ENCODE measurements at places on chromosomes 4 and X.

- DNase-seq = no peak
These were observed 920.1 kb upstream of the TENM3 start for GRCh38 chr4:181323061-181323460.

DNA sequence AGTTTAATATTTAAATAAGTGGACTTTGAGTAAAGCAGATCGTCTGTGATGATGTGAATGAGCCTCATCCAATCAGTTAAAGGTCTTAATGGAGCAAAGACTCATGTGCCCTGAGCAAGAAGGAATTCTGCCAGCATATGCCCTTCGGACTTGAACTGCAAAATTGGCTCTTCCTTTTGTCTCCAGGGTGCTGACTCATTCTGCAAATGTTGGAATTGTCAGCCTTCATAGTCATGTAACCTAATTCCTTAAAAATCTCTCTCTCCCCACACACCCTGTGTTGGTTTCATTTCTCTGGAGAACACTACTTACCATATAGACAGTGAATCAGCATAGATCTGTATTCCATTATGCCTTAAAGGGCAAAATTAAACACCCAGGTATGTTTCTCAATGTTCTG lies 609.8 kb upstream of the GALNTL6 start:
- DNase-seq = no peak

DNA sequence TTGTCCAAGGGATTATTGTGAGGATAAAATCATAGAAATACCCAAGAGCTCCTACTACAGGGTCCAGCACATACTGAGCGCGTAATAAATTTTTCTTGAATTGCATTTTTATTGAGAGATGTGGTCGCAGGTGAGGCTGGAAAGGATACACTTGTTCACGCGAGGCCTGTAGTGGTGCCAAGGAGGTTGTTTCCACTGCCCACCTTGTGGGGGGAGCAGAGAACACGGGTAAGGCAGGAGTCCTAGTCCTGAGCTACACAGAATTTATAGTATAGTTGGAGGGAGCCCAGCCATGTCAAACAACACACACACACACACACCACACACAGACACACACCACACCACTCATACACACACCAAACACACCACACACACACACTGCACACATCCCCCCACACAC lies 31.8 kb upstream of the CYP4V2 start:
- no peak for DNase-seq

GRCh38 chrX:11665168-11666111 lies at the start of gene ARHGAP6:
ARHGAP6 (minus strand) TSS chrX:11665920; CDS start chrX:11664828, 1,092 bp downstream.
- no peak for DNase-seq

DNA sequence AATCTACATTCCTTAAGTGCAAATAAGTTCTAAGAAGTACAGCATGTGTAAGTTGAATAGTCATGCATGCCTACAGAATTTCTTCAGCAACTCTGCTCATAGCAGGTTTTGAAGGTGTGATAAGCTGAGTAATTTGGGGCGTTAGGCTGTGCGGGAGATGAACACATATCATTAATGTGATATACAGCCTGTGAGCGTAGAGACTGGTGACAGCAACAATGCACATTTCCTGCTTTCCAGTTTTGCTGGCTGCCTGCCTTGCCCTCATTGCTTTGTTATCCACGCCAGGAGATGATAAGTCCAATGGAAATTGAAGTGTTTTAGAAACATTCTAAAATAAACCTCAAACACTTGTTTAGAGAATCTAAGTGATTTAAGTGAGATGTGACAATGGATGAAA lies 1709.4 kb downstream of the ARAP2 start:
- no peak for DNase-seq

- no peak for DNase-seq
These were observed 203.1 kb downstream of the FBXO8 start for GRCh38 chr4:174080361-174080760.

- DNase-seq = no peak
These were observed 132.7 kb downstream of the ARHGAP24 start for GRCh38 chr4:85607624-85608023.

DNA sequence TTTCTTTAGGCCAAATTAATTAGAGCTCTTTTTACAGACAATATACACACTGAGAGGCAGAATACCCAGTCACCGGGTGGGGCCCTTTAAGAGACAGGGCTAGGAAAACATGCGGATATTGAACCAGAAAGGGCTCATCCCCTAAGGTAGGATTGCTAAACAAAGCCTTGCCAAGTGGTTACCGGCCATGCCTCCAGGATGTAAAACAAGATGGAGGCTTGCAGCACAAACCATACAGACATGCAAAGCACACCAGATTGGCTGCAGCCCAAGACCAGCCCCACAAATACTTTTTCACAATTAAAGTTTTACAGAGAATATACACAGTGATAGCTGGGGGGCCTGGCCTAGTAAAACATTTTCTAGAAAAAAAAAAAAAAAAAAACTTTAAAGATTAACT lies 210.0 kb downstream of the KLHL4 start:
- DNase-seq = no peak

DNA sequence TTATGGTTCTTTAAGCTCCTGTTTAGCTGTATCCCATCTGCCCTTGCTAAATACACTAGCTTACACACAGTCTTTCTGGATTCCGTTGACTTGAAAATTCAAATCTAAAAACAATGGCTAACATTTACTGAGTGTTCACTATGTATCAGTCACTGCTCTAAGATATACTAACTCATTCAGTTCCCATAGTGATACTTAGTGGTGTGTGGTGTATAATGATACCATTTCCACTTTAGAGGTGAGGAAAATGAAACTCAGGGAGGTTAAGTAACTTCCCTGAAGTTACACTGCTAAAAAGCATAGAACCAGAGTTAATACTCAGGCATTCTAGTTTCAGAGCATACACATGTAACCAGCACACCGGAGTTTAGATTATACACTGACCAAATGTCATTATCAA lies 762.0 kb downstream of the GRID2 start:
- no peak for DNase-seq

- DNase-seq = no peak
These were observed 869 bp downstream of the TMEM184C start for GRCh38 chr4:147617841-147618691.

DNA sequence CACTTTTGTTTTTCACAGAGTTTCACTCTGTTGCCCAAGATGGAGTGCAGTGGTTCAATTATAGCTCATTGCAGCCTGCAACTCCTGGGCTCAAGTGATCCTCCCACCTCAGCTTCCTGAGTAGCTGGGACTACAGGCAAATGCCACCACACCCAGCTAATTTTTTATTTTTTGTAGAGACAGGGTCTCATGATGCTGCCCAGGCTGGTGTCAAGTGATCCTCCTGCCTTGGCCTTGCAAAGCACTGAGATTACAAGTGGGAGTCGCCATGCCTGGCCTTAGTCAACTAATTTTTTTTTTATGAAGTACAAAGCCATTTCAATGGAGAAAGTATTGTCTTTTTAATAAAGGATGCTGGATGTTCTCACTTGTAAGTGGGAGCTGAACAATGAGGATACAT lies 51.3 kb upstream of the UXT start:
- no peak for DNase-seq

GRCh38 chrX:69618803-69619202 lies 2.9 kb downstream of the EDA start:
- peak; percentile 14 for DNase-seq

DNA sequence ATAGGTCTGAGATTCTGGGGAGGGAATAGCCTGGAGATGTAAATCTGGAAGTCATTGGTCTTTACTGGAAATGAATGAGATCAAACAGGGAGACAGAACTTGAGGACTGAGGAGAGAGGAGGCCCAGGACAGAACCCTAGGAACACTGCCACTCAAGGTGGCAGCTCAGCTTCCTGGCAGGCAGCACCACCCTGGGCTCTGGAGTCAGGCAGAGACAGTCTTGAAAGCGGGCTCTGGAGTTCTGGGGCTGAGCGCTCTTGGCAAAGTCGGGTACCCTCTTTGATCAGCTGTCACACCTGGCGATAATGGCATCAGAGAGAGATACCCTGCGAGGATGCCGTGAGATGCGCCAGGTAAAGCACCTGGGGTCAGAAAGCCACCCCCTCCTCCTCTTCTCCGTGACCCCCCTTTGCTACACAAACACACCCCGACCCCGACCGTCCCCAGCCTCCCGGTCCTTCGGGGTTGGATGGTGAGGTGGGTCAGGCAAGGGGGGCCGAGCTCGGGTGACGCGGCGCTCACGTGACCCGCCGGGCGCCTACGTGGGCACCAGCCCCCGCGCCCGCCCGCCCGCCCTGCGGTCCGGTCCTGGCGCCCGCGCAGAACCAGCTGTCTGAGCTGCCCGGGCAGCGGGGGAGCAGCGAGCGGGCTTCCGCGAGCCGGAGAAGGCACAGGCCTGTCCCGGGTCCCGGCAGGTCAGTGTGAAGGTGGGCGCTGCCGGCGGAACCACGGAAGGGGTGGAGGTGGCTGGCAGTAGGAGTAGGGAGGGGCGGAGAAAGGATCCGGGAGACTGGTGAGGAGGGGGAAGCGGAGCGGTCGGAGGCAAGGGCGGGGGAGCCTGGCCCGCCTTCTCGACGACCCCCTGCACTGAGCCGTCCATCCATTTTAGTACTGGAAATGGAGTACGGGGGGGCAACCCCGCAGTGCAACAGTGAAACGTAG lies at the start of gene TCEAL3:
Gene TCEAL3 (plus strand): TSS at position 600 of the 942 bp plus-strand sequence. CDS start 1,102 bp downstream, outside the sequence.
- peak; percentile 36 for DNase-seq

DNA sequence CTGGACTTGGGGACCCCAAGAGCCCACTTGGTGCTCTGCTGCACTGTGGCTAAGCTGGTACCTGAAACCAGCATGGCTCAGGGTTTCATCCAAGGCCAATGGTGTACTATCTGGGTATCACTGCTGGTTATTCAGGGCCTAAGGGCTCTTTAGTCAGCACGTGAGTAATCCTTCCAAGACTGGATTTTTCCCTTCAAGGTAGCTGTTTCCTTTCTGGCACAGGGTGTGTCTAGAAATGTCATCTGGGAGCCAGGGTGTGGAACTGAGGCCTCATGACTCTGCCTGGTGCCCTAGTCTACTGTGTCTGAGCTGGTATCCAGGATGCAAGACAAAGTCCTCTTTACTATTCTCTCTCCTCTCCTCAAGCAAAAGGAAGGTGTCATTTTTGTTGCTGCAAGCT lies 99.0 kb upstream of the QRFPR start:
- no peak for DNase-seq

DNA sequence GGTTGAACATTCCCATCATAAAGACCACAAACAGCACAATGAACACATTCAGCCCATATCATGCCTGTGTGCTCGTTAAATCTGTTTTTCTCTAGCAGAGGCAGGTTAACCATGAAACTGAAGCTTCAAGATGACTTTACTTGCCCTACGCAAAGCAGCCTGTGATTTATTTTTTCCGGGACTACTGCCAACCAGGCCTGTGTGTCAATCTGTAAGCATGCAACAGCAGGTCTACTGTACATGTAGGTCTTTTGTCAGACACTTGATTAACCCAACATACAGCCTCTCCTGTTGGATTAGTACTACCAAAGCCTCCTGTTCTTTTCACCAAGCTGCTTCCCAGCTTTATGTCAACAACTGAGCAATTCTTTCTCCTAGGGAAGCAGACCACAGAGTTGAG lies 85.5 kb upstream of the ACSL1 start:
- no peak for DNase-seq

DNA sequence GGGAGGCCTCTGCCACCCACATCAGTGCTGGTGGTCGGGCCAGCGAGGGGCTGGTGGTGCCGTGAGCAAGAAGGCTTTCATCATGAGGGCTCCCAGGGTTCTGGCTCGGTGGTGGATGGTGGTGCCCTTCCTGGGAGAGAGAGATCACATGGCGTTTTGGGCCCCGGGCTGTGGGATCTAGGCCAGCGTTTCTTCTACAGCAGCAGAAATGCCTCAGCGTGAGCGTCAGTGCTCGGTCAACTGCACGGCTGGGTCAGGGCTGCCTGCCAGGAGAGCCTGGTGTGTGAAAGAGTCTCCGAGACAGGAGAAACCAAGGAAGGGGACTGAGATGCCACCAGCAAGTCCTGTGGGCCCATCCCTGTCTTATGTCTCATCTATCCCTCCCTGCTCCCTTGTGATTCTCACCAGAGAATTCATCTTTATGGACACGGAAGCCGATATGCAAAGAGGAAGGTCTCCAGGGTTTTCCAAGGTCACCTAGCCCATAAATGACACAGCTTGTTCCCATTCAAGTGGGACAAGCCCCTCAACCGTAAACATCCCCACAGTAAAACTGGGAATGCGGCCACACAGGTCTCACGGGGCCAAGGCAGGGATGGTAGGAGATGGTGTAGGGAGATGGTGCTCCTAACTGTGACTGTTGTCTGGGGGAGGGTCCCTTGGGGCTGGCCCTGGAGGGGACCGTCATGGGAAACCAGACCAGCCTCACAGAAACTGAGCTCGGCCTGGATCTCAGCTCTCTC lies 99.2 kb downstream of the SORCS2 start:
- no peak for DNase-seq

- no peak for DNase-seq
These were observed 141.9 kb downstream of the THOC2 start for GRCh38 chrX:123590842-123591486.

- no peak for DNase-seq
These were observed 716 bp downstream of the THAP9 start for GRCh38 chr4:82901183-82901718.

DNA sequence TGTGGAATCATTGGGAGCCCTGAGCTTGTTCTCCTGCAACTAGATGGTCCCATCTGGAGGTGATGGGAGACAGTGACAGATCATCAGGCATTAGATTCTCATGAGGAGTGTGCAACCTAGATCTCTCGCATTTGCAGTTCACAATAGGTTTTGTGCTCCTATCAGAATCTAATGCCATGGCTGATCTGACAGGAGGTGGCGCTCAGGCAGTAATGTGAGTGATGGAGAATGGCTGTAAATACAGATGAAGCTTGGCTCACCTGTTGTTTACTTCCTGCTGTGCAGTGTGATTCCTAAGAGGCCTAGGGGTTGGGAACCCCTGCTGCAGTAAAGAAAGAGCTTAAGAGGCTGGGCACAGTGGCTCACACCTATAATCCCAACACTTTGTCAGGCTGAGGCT lies 42.2 kb upstream of the PUDP start:
- DNase-seq = no peak

- DNase-seq = no peak
These were observed 47.2 kb upstream of the GK2 start for GRCh38 chr4:79455216-79455615.

- DNase-seq = no peak
These were observed 2.0 kb downstream of the MSX1 start for GRCh38 chr4:4861390-4862018.

- DNase-seq = peak; percentile 65
These were observed 50.2 kb downstream of the DDX3X start for GRCh38 chrX:41384051-41384705.
